ENCODE measurements at places on chromosomes 4 and X.

GRCh38 chr4:117971403-117971802 is 62.9 kb upstream of the NDST3 start:
- DNase-seq, result no peak

DNA sequence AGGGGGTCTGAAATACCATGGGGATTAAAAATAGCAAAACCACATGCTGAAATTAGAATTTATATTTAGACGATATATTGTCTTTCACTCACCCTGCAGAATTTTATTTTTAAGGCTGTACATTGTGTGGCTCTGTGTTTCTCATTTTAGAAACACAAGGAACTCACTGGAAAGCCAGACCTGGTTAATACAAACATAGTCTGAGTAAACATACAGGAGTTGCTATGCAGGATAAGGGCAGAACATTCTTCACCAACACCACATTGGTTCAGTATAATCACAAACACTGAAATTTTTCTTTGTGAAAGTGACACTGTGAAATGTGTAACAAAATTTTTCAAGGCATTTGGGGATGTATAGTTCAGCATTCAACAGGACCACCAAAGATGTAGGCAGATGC is 115.5 kb downstream of the ARX start:
- no peak for DNase-seq

GRCh38 chr4:3860913-3861636 is 94.9 kb downstream of the ADRA2C start:
- no peak for DNase-seq

- DNase-seq, result no peak
Observed at GRCh38 chr4:165740911-165741310, 132.1 kb upstream of the TLL1 start.

DNA sequence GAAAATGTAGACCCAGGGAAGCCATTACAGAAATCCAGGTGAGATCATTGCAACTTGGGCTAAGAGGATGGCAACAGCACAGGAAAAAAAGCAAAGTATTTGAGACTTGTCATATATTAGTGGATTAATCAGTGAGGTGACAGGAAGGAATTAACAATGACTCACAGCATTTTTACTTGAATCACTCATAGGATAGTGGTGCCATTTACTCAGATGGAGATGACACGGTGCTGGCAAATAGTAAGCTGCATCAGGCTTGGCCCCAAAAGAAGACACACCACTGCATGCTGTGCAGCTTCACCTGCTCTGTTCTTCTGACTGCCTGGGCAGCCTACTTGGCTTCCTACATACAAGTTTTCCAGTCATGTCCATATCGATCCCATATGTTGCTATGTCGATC is 144.8 kb downstream of the FRYL start:
- DNase-seq, result peak; percentile 17

DNA sequence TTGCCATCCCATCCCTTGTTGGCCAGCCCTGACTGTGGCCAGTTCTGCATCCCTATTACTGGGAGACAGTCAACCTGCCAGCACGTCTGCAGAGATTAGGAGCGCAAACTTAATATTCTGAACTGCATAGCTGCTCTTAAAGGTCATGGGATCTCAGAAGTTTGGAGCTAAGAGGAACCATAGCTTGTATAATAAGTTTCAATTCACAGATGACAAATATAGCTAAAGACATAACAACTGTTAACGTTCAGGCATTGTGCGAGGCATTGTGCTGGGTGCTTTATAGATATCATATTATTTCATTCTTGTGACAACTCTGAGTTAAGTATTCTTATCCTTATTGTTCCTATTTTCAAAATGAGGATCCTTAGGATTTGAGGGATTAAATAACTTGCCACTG is 3.7 kb downstream of the SCARB2 start:
- DNase-seq, result no peak

DNA sequence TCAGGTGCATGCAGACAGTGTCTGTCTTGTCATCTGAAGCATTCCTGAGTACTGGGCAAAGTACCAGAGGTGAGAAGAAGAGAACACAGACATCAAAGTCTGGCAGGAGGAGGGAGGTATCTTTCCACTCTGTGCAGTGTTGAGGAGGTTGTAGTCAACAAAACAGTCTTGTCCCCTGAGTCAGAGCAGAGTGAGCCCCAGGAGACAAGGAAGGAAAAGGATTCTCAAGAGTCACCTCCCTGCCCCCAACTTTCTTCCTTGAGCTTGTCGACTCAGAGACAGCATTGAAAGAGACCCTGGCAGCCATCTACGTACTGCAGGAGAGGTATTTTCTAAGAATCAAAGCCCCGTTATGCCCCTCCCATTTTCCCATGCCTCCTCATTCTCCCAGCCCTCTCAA is 4.4 kb upstream of the SRPX start:
- no peak for DNase-seq

DNA sequence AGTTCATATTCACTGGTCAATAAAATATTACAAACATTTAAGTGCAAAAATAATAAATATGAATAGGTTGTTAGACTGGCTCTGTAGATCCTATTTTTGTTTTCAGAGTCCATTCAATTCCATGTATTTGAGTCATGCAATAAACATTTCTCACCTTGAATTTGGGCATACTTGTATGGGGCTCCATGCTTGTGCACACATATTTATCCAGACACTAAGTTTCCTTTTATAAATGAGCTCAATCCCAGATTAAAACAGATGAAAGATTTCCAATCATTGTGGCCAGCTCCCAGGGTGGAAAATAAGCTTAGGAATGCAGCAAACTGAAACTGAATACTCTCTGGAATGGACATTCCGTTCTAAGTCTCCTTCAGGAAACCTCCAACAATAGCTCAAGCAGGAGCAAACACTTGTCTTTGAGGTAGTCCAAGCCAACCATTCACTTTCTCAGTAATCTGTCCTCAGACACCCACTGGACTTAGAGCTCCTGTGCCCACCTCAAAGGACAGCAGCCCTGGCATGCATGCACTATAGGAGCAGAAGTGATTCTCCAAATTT is 16.4 kb downstream of the DMD start:
- DNase-seq, result no peak

DNA sequence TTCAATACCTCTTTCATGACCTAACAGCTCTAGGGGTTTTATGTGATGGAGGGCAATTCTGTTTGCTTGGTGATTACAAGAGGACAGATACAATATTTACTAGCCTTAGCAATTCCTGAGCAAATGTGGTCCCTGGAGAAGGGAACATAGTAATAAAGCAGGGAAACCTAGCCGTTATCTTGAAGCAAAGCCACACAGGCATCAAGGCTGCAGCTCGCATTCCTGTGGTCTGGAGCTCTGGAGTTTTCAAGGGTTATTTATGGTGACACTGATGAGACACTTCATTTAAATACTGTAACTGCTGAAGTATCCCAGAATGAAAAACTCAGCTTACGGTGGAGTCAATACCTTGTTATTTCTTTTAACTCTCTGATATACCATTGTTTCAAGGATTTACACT is 66.8 kb downstream of the AFF2 start:
- no peak for DNase-seq

- DNase-seq, result no peak
Observed at GRCh38 chr4:122803788-122804208, 22.8 kb upstream of the FGF2 start.

- no peak for DNase-seq
Observed at GRCh38 chr4:56440983-56441382, 4.9 kb downstream of the PAICS start.
